ENCODE measurements at places on chromosomes 3 and 15. TPM values are rescaled to one million over a fixed set of nuclear protein-coding genes. Genes with fewer than 3 reads are reported as not detected.

The LEO1 gene
- 29.7 TPM for total RNA-seq

- DNase-seq = no peak
- H3K36me3 ChIP-seq = no peaks in the 10 kb centered on the region
- no peaks in the 10 kb centered on the region for H3K4me1 ChIP-seq
- H3K4me3 ChIP-seq = no peak overlapping the region
- no peak overlapping the region for H3K27ac ChIP-seq
Measured at GRCh38 chr3:152556731-152557254, 278.1 kb upstream of the P2RY1 start.

DNA sequence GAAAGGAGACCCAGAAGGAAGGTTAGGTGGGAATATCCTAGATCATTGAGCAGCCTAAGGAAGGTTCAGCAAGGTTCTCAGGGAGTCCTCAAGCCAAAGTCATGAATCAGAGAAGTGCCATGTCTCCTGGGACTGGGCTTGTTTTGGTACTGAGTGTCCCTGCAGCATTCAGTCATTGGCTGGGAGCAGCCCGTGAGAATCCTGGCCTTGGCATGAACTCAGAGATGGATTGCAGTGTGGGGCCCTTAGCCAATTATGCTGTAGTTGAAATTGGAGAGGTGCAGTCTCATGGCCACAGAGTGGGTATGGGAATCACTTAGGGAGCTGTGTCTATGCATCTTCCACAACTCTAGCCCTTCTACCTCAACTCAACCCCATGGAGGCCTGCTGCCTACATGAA is 17.0 kb upstream of the PPM1L start:
- DNase-seq = no peak
- no peak overlapping the region for H3K27ac ChIP-seq
- H3K36me3 ChIP-seq = no peaks in the 10 kb centered on the region
- H3K4me3 ChIP-seq = no peak overlapping the region

- H3K4me1 ChIP-seq = peaks cover 4% of the 10 kb centered on the region
- H3K27me3 ChIP-seq = no peaks in the 10 kb centered on the region
- DNase-seq = peak; percentile 59
- H3K4me3 ChIP-seq = no peak overlapping the region
- H3K27ac ChIP-seq = peak overlapping the region; percentile 20
- H3K36me3 ChIP-seq = no peaks in the 10 kb centered on the region
Measured at GRCh38 chr3:177618873-177619733, 421.8 kb upstream of the TBL1XR1 start.

GRCh38 chr3:62710751-62711150 is 164.5 kb downstream of the CADPS start:
- H3K4me3 ChIP-seq = no peak overlapping the region
- peaks cover 7% of the 10 kb centered on the region for H3K4me1 ChIP-seq
- no peaks in the 10 kb centered on the region for H3K27me3 ChIP-seq
- DNase-seq = no peak
- H3K27ac ChIP-seq = no peak overlapping the region

GRCh38 chr3:46068501-46068900 is 41.2 kb upstream of the XCR1 start:
- no peak for DNase-seq
- H3K36me3 ChIP-seq = no peaks in the 10 kb centered on the region
- no peaks in the 10 kb centered on the region for H3K27me3 ChIP-seq

GRCh38 chr3:60215946-60216345 is 1035.3 kb downstream of the FHIT start:
- H3K36me3 ChIP-seq = no peaks in the 10 kb centered on the region
- no peaks in the 10 kb centered on the region for H3K4me1 ChIP-seq
- H3K27ac ChIP-seq = no peak overlapping the region
- DNase-seq = peak; percentile 32

GRCh38 chr15:69435985-69436384 is 16.6 kb upstream of the RPLP1 start:
- H3K27ac ChIP-seq = no peak overlapping the region
- no peak for DNase-seq

- peaks cover 4% of the 10 kb centered on the region for H3K4me1 ChIP-seq
- no peaks in the 10 kb centered on the region for H3K27me3 ChIP-seq
- no peaks in the 10 kb centered on the region for H3K36me3 ChIP-seq
- H3K4me3 ChIP-seq = no peak overlapping the region
- H3K27ac ChIP-seq = no peak overlapping the region
Measured at GRCh38 chr3:67648229-67648628, 6.2 kb downstream of the SUCLG2 start.

All from spinal cord (tissue), 10 donors.